ENCODE measurements at places on chromosomes 13 and 19.

- no peak for DNase-seq
Measured at GRCh38 chr13:74687442-74688182, 553.4 kb upstream of the KLF12 start.

- DNase-seq = no peak
Measured at GRCh38 chr13:108225440-108225839, 7.2 kb downstream of the ABHD13 start.

DNA sequence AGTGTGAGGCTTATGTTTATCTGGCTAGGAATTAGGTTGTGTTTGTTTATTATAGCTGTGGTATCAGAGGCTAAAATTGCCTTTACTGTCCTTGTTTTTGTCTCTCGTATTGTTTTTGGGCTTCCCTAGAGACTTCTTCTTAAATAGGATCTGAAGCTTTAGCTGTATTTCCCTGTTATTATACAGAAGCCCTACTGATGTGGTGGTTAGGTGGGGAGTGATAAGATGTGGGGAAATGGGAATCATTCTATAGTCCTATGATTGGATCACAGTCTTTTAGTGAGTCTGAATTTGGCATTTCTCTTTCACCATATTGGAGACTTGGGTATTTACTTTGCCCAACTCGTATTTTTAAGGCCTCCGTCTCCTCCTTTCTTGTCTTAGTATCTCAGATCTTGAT, 8.3 kb upstream of the KL start:
- no peak for DNase-seq

DNA sequence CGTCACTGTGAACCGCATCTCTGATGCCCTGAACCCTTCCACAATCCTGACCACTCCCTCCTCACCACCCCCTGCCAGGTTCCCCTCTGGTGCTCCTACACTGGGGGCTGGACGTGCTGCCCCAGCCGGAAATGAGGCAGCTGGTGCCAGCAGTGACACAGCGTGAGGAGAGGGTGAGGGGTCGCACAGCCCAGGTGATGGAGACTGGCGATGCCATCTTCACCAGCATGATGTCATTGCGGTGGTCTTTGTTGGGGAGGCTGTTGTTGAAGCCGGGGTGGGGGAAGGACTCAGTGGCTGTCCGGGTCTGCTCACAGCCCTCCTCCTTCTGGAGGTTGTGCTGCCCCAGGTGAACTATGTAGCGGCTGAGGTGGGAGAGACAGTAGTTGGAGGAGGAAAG, 2.5 kb downstream of the KLK11 start:
- DNase-seq = no peak

DNA sequence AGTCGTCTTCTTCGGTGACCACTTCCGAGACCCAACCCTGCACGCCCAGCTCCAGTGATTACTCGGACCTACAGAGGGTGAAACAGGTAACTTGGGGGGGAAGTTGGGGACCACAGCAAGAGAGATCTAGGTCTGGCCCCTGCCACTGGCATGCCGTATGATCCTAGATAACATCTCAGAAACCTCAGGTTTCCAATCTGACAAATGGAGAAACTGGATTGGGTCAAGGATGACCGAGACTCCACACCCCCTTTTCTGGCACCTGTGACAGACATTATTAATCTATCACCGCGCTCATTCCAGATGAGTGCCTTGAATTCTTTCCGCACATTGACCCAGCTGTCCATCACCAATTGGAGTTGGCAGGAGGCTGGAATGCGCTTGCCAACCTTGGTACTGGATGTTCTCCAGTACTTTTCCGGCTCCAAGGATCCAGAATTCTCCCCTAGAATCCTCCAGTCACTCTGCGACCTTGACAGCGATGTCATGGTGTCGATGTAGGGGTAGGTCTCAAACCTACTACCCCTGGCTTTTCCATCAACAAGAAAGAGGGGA, 17.4 kb downstream of the VASP start:
- DNase-seq = no peak

GRCh38 chr13:34358811-34359513, 541.0 kb downstream of the RFC3 start:
- no peak for DNase-seq

DNA sequence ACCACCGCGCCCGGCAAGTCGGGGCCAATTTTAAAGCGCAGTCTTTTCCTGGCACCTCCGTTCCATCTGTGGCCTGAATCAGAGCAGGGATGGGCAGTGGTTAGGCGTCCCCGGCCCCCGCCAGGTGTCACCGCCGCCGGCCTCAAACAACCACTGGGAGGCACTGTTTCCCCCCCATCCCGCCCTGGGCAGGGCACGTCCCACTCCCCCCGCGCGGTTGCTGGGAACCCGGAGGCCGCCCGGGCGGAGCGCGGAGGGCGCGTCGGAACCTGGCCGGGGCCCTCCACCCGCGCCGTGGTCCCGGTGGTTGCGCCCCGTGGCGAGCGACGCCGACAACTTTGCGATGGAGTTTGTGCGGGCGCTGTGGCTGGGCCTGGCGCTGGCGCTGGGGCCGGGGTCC, at the start of gene GRIN3B:
TSS of gene GRIN3B (plus strand) at position 325 of the 400 bp plus-strand sequence. CDS start at position 344, 19 bp downstream.
- peak; percentile 37 for DNase-seq

DNA sequence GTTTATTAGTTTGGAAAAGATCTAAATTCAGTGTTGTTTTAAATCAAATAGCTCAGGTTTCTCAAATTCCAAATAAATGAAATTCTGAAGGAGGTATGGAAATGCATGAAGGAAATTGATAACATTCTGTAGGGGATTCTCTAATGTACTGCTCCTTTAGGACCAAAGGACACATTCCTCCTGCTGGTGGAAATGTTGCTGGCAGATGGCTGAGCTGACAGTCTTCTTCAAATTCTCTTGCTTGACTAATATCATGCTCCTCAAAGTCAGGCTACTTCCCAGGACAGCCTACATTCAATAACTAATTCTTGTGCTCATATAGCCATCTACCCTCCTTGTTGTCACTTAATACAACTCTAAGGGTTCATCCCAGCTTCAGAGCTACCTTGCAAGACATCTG, 1118.5 kb downstream of the PCDH9 start:
- DNase-seq = no peak

- DNase-seq = no peak
Measured at GRCh38 chr13:79245937-79246577, 160.0 kb downstream of the RBM26 start.

DNA sequence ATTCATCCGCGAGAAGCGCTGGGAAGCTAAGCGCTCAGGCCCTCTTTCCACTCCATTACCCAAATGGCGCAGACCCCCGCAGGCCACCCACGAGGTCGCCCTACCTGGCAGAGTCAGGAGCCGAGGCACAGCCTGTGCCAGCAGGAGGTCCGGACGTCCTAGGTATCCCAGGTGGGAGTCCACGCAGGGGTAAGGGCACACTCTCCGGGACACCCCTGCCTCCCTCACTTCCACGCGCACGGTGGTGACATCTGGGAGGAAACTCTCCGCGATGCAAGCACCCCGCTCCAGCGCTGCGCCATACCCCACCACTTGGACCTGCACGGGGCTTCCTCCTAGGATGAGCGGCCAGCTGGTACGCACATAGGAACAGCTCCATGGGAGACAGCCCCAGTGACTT, 95.1 kb upstream of the ARHGEF7 start:
- DNase-seq = no peak

GRCh38 chr19:47650700-47651099, 41.8 kb downstream of the BICRA start:
- DNase-seq = no peak

- no peak for DNase-seq
Measured at GRCh38 chr19:31113293-31113692, 235.9 kb downstream of the TSHZ3 start.

- no peak for DNase-seq
Measured at GRCh38 chr13:95527955-95528354, 24.6 kb upstream of the CLDN10 start.

GRCh38 chr19:27657271-27658051, 1555.5 kb downstream of the UQCRFS1 start:
- no peak for DNase-seq

DNA sequence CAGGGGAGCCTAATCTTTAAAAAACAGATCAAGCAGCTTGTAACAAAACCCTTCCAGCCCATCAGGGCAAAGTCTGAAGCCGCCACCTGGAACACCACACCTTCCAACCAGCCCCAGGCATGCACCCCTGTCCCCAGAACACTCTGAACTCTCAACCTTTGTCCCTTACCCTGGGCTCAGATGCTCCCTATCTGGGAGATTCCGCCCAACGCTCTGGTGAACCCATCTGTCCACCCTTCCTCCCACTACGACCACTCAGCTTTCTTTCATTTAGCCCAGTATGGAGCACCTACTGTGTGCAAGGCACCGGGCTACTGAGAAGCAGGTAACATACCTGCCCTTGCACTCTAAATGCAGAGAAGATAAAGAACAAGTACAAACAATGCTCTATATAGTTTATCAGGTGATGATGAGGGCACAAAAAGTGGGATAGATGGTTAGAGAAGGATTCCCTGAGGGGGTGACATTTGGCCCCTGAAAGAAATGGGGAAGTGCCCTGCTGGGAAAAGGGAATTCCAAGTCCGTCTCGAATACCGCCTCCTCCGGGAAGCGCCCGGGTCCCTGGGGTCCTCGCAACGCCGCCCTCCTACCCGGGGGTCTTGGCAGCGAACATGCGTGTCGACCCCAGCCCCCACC, 629 bp downstream of the PEPD start:
- DNase-seq = no peak

- no peak for DNase-seq
Measured at GRCh38 chr13:85148009-85148408, 651.2 kb downstream of the SLITRK6 start.

GRCh38 chr13:80901111-80901510, 560.2 kb upstream of the SPRY2 start:
- no peak for DNase-seq

- DNase-seq = no peak
Measured at GRCh38 chr19:49887037-49887664, 9.5 kb downstream of the IL4I1 start.

- DNase-seq = no peak
Measured at GRCh38 chr19:37930416-37930815, 23.4 kb downstream of the SIPA1L3 start.

DNA sequence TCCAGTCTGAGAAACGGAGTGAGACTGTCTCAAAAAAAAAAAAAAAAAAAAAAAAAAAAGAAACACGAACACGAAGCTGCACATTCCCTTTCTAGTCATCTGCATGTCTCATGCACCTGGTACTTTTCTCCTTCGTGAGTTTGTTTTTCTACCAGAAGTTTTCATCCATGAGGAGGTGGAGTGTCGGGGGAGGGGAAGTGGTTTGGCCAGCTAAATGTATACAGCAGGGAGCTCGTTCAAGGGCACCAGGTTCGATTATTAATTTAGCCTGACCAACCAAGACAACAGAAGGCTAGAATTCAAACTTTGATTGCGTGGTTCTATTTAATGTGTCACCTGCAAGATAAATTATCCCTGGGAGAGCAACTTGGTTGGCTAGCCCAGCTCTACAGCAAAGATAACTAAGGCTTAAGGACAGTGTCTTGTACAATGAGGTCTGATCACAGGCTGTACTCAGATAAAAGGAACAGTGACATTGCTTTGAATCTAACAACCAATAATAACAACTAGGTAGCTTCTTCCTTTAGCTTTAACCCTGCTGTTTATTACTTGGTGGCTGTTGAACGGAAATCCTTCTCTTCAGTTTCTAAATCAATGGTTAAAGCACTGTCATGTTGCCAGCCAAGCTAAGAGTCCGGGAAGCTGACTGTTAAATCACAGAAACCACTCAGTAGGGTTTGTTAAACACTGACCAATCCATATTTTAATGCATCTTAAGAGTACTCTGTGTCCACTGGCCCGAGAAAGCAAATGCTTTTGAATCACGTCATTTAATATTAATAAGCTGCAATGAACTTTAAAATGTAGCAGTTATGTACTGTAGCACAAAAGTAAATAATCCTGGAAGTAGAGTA, 98.4 kb upstream of the STARD13 start:
- no peak for DNase-seq

DNA sequence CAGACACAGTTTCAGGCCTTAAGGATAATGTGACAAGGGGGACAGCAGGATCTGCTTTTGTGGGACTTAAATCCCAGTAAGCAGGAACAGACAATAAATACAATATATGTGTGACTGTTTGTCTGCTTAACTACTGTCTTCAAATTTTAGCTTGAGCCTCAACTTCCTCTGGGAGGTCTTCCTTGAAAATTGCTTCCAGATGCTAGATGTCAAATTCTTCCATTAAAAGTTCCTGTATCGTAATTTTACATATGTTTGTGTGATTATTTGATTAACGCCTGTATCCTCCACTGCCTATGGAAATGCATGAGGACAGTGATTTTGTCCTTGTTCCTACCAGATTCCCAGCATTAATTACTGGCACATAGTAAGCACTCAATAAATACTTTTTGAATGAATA, 385.5 kb downstream of the NDFIP2 start:
- no peak for DNase-seq

DNA sequence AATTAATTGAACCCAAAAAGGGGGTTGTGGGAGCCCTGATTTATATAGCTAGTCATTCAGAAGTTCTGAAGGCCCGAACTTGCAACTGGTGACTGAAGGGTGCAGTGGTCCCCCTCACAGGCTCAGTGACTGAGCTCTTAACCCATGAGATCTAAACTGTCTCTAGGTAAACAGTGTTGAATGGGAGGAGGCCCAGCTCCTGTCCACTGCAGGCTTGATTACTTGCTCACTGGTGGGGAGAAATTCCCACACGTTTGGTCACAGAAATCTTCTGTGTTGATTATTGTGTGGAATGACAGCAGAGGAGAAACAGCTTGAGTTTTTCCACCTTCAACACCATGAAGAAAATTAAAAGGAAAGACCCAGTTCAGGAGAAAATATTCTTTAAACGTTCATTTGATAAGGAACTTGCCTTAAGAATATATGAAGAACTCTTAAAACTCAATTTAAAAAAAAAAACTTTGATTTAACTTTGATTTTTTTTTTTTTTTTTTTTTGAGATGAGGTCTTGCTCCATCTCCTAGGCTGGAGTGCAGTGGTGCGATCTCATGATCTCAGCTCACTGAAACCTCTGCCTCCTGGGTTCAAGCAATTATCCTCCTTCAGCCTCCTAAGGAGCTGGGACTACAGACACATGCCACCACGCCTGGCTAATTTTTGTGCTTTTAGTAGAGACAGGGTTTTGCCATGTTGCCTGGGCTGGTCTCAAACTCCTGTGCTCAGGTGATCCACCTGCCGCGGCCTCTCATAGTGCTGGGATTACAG, 249.3 kb downstream of the UQCRFS1 start:
- DNase-seq = no peak

DNA sequence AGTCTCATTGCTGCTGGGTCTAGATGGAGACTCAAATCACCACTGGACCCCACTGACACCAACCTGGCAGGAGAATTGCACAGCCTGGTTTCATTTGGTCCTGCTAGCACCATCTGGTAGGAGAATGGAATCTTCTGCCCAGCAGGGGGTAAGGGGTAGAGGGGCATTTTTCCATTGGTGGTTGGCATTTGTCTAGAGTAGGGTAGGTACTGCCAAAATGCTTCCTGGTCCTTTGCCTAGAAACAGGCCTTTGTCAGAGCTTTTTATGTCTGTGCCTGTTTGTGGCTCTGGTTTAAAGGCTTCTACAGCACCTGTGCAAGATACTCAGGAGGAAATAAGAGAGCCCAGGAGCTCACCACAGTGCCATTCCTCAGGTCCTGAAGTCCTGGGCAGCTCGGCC, 121.3 kb downstream of the KCTD12 start:
- no peak for DNase-seq

All from activated CD4-positive, alpha-beta T cell treated with anti-CD3 and anti-CD28 coated beads for 1 hour (primary cell).